NCI-H2081 treated with DMSO at 0.1 percent for 48 hours (cell line): ENCODE measurements at places on chromosomes 4 and X.

DNA sequence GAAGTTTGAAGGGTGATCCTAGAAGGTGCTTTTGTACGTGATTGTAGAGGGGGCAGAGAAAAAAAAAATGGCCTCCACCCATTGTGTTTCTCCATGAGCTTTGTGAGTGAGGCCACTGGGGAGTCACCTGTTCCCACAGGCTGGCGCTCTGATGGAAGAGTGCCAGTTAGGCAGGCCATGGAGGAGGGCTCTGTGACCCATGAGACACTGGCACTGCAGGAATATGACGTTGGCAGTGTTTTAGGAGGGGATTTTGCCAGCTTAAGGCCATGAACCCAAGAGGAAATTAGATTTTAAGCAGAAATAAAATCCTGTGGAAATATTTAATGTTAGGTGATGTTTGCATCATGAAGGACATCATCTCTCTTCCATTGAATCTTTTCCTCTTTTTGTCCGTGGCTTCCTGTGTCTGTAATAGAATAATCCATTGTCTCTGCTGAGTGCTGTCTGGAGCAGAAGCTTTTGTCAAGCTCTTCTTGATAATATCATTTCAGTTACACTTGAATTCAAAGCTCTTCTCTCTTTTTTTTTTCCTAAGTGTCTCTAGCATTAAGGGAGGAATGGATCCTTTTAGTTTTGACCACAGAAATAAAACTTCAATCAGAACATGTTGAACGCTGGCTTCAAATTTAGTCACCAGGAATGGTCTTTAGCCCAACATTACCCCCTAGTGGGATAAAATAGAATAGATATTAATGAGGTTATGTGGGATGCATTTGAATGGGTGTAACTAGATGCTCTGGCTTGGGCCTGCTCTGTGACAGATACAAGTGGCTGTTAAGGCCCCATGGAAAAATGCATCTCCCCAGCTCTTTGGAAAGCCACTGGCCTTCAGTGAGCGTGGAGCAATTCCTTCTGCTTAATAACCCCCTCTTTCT, 41.0 kb upstream of the UCP1 start:
- DNase-seq: peak; percentile 24

DNA sequence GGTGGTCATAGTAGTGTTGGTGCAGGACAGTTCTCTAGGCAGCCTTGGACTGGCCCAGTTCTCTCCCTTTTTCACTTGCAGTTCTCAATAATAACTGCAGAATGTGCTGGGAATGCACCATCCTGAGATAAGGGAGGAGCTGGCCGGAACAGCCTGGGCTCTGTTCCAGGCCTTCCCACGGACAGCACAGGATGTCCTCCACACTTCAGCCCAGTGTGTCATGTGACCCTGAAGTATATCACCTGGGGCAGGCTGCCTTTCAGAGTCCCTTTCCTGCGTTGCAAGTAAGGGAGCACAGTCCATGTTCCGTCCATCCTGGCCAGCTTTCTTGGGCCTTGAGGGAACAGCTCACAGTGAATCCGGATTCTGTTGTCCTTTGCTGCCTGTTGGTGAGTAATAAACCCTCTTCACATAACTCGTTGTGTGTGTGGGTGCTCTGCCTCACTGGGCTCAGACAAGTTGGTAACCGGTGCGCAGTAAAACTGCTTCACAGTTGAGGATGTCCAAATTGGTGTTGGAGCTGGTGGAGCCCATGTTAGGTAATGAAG, 32.3 kb upstream of the BBS12 start:
- no peak for DNase-seq

DNA sequence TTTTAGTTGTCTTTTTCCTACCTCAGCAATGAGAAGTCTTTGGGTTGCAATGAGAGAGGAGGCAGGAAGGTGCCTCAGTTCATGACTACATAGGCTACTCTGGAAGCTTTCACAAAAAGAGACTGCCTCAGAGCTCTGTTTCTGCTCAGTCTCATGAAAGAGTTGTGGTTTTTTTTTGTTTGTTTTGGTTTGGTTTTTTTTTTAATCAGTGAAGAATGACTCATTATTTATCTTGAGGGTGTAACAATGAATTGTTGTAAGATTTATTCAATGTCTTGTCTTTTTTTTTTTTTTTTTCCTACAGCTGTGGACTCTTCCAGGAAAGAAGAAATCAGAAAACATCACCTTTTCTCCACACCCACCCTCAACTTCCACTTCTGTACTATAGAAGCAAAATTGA, 67.5 kb upstream of the CXCL13 start:
- DNase-seq: no peak

GRCh38 chr4:44186096-44186849, 262.3 kb downstream of the KCTD8 start:
- DNase-seq: no peak
